ENCODE measurements at places on chromosomes 2 and 18.

GRCh38 chr2:135182190-135182589 is 130.1 kb downstream of the RAB3GAP1 start:
- DNase-seq = no peak

DNA sequence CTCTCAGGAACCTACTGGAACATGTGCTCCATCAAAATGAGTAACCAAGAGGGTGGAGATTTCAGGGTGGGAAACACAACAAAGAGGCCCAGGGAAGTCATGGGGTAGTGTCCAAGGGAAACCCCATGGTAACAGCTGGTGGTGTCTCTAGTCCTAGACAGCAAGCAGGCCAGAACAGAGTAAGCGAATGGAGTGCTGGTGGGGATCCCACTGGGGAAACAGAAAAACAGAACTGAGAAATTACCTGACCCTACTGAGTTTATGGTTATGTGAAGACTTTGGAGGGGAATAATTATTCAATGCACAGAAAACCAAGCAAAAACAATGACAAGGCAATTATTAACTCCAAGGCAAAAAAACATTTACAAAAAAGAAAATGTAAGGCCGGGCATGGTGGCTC is 16.9 kb downstream of the ERCC3 start:
- no peak for DNase-seq

- no peak for DNase-seq
Observed at GRCh38 chr2:164810843-164811242, 30.8 kb downstream of the COBLL1 start.

DNA sequence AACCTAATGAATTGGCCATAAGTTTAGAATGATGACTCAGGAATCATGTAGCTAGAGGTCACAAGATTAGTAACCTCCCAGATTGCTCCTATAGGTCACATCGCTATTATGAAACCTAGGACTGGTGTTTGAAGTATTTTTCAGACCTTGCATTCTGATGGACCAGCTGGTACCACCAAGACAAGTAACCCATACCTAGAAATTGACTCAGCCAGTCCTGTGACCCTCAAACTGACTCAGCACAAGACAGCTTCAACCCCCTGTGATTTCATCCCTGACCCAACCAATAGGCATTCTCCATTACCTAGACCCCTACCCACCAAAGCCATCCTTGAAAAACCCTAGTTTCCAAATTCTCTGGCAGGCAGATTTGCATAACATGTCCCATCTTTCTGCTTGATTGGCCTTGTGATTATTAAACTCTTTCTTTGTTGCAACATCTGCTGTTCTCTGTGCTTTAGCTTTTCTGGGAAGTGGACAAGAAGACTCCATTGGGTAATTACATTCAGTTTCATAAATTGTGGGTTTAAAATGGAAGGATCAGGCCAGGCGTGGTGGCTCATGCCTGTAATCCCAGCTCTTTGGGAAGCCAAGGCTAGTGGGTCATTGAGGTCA is 254.9 kb downstream of the IRS1 start:
- no peak for DNase-seq

GRCh38 chr18:55510809-55511208 is 77.2 kb downstream of the TCF4 start:
- DNase-seq = no peak

DNA sequence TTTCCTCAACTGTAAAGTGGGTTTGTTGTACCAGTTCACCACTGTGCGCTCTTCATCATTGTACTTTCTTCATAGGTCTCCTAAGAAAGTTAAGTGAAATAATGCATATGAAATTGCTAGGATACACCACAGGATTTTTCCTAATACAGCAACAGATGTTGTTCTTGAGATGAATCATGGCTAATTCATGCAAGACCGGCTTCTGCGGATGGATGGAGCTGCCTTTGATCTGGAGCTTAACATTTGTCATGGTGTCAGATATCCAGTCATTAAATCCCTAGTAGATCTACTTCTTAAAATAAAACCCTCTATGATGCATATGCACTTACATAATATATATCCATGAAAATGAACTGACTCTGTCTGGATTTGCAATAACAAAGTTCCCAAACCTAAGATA is 114.1 kb downstream of the COL6A3 start:
- no peak for DNase-seq

DNA sequence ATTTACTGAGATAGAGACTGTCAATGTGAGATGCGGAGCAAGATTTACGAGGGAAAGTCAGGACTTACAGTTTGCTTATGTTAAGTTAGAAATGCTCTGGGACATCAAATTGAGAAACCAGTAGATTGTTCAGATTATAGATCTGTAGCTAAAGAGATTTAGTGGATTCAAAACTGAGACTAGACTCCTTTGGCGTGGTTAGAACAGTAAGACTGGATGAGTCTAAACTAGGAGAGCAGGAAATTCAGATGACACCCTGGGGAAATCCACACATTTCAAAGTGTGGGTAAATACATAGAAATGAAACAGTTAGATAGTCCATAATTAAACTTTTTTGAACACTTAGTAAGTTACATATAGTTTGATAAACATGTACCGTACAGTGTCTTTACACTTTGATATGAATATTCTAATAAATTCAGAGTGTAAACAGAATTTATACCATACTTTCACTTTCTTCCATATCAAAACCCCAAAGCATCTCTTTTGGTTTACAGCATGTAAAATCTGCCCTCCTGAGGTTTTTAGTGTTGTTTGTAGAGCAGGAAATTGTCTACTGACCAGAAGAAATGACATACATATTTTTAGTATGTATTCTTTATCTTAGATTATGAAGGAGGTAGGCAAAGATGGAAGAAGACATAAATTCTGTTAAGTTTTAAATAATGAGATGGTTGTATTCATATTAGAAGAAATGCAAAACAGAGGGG is 231.5 kb downstream of the NYAP2 start:
- no peak for DNase-seq

DNA sequence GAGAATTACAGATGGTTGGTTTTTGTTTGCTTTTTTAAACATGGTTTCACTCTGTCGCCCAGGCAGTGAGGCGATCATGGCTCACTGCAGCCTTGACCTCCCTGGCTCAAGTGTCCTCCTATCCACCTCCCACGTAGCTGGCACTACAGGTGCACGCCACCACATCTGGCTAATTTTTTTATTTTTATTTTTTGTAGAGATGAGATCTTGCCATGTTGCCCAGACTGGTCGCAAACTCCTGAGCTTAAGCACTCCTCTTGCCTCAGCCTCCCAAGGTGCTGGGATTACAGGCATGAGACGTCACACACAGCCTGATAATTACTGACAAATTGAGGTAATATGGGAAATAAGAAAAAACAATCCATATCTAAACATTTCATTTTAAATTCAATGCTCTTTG is 110.5 kb upstream of the ZSWIM2 start:
- no peak for DNase-seq

GRCh38 chr2:119282146-119282995 is 58.7 kb downstream of the STEAP3 start:
- DNase-seq = no peak

- no peak for DNase-seq
Observed at GRCh38 chr2:219344751-219345430, 12.3 kb upstream of the RESP18 start.

- DNase-seq = no peak
Observed at GRCh38 chr2:75493230-75493629, 67.5 kb downstream of the EVA1A start.

- DNase-seq = no peak
Observed at GRCh38 chr2:238881353-238882081, 33.6 kb downstream of the TWIST2 start.

DNA sequence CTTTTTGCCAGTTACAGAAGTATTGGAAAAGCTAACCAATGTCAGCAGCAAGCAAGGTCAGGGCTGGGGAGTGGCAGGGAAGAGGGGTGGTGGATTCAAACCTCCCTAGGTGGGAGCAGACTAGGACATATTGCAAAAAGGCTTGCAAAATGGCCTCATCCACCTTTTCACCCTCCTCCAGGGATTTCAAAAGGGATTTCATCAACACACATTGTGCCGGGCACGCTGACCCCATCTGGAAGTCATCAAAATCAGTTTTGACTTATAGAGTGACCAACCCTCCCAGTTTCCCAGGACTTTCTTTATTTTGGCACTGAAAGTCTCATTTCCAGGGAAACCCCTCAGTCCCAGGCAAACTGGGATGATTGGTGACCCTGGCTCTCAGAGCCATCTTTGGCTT is 94.7 kb downstream of the BIN1 start:
- DNase-seq = no peak

DNA sequence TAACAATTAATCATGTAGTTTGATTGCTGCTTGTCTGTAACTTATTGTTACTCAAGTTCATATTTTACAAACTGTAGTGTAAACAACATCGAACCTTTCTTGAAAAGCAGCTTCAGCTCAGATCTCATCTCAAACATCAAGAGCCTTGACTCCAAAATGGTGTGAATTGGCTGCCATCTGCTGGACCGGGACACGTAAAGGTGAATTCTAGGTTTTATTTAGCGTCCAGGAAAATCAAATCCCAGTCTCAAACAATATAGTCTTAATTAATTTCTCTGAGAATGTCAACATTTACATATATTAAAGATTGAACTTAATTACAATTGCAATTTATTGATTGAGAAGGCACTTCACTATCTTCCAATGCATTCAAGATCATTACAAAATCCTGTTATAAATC is 453.0 kb downstream of the GALR1 start:
- DNase-seq = no peak

DNA sequence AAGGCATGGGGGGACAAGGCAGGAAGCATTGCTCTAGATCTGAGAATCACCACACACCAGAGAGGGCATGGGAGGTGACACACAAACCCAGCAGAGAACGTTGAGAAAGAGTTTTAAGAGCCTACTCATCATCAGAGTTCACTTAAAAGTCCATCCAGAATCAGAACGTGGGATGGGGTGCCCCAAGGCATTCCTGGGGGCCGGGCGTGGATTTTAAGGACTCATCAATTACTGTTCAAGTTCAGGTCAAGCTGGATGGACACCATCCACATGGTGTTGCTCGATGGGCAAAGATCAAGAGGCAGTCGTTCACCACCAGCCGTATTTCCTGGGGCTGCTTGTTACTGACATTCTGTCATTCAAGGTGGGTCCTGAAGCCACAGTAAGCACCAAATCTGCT is 34.9 kb downstream of the BCL11A start:
- no peak for DNase-seq

- DNase-seq = no peak
Observed at GRCh38 chr2:47373747-47374146, 29.2 kb upstream of the MSH2 start.

- DNase-seq = no peak
Observed at GRCh38 chr2:63580651-63581297, 7.5 kb downstream of the WDPCP start.

GRCh38 chr2:72149556-72150156 is 2.0 kb upstream of the CYP26B1 start:
- DNase-seq = no peak

DNA sequence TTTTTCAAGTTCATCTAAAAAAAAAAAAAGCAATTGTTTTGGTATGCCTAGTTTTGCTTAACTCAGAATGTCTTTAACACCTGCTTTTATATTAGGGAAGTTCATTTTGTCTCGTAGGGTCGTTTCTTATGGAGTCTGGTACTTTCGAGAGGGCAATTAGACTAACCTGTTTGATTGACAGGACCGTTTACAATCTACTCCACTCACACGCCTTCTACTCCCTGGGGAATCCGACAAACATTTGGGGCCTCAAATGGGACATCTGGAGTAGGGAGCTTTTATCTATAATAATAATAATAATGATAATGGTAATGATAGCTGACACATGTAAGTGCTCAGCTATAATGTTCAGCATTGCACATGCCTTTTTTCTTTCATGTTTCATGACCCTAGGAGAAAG is 261.6 kb upstream of the RASGRP3 start:
- no peak for DNase-seq
